Heart left ventricle (tissue), 16 donors: ENCODE measurements at places on chromosomes 5 and 9. TPM values are rescaled to one million over a fixed set of nuclear protein-coding genes. Genes with fewer than 3 reads are reported as not detected.

GRCh38 chr9:124695280-124695890, 75.7 kb downstream of the NR6A1 start:
- no peak for DNase-seq

GRCh38 chr9:122314165-122314564, 49.5 kb downstream of the MRRF start:
- no peak for DNase-seq

GRCh38 chr9:20002011-20002410, 213.2 kb upstream of the SLC24A2 start:
- no peak for DNase-seq

- DNase-seq: no peak
These were observed 49.3 kb downstream of the NLN start for GRCh38 chr5:65771266-65771665.

GRCh38 chr9:133715295-133715865, 22.8 kb downstream of the SARDH start:
- DNase-seq: peak; percentile 80

DNA sequence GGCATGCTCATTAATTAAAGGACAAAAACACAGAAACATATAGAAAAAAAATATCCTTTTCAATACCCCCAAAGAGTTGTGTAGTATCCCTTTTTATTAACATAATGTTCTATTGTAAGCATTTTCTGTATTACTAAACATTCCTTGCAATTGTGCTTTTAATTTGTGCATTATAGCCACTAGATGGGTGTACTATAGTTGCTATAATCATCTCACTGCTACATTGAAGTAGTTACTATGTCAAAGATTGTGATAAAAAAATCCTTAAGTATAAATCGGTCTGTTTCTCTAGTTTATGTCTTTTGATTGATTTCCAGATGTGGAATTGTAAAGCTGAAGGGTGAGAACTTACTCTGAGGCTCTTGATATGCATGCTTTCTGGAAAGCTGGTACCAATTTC, 21.4 kb downstream of the FREM1 start:
- DNase-seq: no peak

Gene IL13
- not detected for total RNA-seq

DNA sequence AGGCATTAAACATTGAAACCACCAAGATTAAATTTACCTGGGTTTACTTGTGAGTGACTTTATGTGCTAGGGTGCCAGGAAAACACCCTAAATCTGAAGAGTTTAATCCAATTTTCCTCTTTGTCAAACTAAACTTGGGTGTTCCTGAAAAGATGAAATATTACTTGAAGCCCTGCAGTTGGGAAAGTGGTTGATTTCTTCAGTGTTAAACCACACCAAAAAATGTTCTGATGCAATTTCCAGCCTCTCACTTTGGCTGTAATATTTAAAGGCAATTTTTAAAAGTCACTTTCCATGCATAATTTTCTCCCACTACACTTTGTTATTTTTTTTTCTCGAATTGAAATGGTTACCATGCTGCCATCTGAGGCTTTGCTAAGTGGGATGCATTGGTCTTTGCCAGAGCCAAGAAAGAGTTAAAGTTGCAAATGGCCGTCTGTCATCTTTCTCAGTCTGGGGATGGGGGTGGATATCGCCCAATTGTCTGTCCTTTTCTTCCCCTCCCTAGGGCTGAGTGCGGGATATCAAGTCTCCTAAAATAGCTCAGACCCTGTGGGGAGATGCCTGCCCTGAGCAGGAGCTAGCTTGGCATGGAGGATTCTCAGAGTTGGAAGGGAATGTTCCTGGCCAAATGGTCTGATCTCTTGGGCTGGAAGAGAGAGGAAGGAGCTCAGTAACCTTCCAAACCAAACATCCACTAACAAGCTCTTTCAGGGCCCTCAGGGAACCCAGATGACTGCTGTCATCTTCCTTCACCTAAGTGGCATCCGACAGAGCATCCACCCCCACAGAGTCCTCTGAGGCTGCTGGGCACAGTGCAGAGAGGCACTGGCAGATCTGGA, 13.6 kb upstream of the SHB start:
- no peak for DNase-seq

Gene NMUR2
- not detected for total RNA-seq

- DNase-seq: no peak
These were observed 267.7 kb upstream of the RASA1 start for GRCh38 chr5:86999951-87000350.

GRCh38 chr5:180575571-180575970, 15.7 kb downstream of the SCGB3A1 start:
- DNase-seq: no peak

Gene AIF1L
- 93.8 TPM for total RNA-seq

Gene SPATA31D1
- not detected for total RNA-seq

GRCh38 chr9:108889649-108890067, 27.6 kb downstream of the ACTL7A start:
- no peak for DNase-seq

DNA sequence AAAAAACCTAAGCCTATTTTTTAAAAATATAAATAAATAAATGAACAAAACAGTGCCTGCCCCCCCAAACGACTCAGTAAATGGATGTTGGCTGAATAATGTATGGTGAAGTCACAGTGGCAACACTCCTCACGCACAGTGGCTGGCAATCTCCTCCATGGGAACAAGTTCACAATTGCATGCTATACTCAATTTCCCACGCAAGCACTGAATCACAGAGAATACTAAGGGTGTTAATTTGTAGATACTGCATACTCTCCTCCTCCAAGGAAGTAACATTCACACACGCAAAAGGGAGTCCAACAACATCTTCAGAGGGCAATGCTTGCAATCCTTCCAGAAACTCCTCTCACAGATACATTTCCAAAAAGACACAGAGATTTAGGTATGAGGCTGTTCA, 47.5 kb downstream of the SERINC5 start:
- DNase-seq: no peak

- no peak for DNase-seq
These were observed 54.1 kb upstream of the CEMIP2 start for GRCh38 chr9:71822456-71822855.

- DNase-seq: no peak
These were observed 3.1 kb downstream of the DCP2 start for GRCh38 chr5:112979723-112980122.

GRCh38 chr9:75085640-75086039, 2.3 kb downstream of the NMRK1 start:
- no peak for DNase-seq

Gene SOWAHA
- 0.50 TPM for total RNA-seq

Gene ROPN1L
- 0.40 TPM for total RNA-seq
